Femur (tissue), 1 donor: ENCODE measurements at places on chromosomes 11 and 22.

DNA sequence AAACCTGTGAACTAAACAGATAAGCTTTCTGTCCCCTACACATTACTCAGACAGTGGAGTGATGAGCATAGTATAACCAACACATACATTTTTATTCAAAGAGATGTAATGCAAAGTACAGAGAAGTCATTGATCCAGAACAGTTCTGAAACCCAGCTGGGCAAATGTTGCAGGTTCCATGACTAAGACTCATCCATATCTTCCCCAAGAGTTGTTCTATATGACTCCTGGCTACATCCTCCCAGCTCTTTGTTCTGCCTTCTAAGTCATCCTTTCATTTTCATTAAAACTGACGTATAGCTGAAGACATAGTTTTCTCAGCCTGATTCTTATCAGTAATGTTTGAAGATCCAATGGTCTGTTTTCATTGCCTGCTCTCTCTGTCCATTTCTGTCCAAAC is 47.3 kb downstream of the PLAAT5 start:
- no peak for DNase-seq

DNA sequence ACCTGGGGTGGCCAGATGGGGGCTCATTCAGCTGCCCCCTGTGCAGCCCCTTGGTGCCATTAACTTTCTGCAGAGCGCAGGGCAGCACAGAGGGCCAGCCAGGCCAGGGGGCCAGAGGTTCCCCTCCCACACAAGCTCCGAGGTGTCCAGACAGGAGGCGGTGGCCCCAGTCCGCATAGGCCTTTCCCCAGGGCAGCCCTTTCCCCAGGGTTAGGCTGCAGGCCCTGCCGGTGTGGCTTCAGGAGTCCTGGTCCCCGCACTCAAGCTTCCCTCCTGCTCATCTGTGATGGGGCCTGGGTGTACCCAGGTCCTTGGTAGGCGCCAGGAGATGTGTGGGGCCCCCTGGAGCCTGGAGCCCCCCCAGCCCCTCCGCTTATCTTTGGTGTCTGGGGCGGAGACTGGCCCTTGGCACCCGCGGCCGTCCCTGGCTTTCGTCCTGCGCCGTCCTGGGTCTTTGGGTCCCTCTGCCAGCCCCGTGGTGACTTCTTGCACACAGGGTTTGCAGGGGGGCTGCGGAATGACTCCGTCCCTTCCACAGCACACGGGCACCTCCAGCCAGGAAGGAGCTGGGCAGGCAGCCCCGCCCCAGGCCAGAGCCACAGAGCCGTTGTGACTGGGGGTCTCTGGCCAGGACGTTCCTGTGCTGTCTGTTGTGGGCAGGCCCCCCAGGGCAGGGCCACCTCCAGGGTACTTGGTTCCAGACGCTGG is 8.9 kb downstream of the BRSK2 start:
- DNase-seq, result no peak

DNA sequence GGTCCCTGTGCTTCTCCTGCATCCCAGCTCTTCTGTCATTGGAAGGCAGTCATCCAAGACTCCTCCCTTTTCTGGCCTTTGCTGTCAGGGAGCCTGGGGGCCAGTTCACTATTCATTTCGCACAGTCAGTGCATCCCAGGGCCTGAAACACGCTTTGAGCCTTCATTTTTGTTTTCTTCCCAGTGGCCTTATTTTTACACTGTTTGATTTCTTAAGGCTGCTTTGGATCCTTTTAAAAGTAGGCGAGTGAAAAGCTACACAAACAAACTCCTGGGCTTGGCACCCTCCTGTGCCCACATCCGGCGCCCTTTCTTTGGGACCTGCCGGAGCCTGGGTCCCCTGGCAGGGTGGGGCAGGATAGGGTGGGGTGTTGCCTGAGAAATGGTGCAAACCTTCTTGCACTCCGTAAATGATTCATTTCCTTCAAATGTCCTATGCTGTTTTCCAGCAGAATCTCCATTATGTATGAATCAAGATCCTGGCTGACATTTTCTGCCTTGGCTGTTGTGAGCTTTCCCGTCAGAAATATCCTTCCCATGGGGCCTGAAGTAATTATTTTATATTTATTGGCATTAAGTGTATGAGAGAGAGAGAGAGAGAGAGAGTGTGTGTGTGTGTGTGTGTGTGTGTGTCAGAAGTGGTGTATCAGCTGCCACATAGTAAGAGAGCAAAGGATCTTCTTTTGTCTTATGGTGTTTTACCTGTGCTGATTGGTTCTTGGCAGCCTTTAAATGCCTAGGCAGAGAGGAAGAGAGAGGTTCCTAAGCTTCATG is 45.6 kb downstream of the BCR start:
- no peak for DNase-seq

- DNase-seq, result peak; percentile 46
Observed at GRCh38 chr22:31272522-31273446, 19.5 kb downstream of the PIK3IP1 start.

DNA sequence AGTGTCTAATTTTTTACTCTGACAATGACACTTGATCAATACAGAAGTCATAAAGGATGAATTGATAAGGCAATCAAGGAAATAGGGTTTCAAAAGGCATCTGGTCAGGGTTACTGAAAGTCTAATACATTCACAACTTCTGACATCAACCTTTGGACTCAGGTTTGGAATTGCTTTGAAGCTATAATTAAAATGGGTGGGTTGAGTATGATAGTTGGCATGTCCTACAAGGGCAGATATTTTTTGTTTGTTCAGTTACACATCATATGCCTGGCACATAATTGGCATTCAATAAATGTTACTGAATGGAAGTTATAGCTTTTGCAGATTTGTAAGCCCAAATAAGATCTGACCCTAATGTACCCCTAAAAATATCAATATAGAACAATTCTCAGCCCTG is 7.3 kb upstream of the FUT4 start:
- no peak for DNase-seq

DNA sequence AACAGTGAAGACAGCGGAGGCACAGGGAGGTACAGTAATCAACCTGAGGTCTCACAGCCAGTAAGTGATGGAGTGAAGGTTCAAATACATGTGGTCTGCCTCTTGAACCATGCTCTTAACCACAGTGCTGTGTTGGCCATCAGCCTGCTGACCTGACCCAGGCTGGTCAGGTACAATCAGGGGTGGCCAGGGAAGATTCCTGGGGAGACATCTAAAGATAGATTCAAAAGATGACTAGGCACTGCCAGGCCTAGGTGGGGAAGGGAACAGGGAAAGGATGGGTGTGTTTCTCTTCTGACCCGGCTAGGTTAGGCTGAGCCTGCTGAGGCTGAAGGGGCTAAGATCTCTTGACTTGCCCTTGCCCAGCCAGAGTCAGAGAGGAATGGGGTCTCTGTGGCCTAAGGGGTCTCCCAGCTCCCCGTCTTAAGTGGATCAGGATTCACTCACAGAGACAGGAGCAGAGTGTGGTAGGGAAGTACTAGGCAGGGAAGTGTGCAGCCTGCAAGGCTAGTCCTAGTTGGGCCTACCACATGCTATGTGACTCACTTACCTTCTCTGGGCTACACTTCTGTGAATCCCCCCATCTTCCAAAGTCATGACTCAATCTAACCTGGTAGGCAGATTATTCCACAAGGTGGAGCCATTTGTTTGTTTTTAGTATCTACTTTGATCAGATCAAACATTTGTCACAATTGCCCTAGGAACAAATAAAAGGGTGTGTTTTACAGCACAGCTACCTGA is 10.4 kb upstream of the SREBF2 start:
- DNase-seq, result no peak

GRCh38 chr11:15824060-15824459 is 532.3 kb downstream of the SOX6 start:
- no peak for DNase-seq

GRCh38 chr11:113980785-113981184 is 5.9 kb downstream of the HTR3A start:
- DNase-seq, result no peak

- DNase-seq, result no peak
Observed at GRCh38 chr11:80856066-80856465, 1415.2 kb upstream of the TENM4 start.
